Mucosa of descending colon (tissue), 3 donors: ENCODE measurements at places on chromosomes 5 and 9. TPM values are rescaled to one million over a fixed set of nuclear protein-coding genes. Genes with fewer than 3 reads are reported as not detected.

DNA sequence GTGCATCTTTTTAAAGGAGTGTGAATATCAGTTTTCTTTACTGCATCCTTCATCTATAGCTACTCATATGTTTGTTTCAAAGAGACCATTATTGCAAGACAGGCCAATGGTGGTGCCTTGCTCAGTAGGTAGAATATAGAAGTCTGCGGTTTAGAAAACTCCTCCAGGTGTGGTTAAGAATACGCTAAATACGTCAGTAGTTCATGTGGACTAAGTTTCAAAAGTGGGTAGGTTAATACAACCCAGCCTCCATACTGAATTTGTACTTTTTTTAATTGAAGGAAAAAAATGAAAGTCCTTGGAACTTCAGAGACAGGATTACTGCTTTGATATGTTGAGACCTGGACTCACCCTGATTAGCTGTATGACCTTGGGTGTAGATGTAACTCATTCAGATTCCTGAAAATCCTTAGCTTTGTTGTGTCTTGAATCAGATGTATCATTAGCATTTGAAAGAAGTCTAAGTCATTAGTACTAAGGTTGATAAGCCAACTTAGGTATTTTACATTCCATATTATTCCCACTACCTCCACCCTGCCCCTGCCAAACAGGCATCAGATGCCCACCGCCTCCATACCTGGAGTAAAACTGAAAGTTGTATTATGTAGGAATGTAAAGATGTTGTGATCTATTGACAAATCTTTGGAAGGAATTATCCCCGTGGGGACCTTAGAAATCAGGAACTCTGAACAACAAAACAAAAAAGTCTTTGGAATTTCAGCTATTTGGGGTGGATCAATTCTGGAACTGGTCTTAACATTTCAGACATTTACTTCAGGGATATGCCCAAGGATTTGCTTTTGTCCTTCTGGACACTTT is 6.1 kb downstream of the BASP1 start:
- DNase-seq, result no peak

DNA sequence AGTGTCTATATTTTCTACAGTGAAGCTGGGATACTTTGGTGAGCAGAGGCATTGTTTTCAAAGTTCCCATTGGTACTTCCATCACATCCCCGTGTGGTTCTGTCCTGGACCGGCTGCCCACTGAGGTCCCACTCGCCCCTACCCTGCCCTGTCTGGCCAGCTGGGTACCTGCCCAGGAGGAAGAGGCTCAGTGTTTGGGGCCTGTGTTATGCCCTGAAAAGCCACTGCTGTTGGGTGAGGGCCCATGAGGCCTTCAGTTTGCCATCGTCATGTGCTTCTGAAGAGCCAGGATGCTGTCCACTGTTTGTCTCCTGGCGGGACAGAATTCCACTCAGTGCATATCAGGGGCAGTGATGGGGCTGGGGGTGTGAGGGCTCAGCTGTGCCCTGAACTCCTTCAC is 2.6 kb upstream of the CEP72 start:
- no peak for DNase-seq

DNA sequence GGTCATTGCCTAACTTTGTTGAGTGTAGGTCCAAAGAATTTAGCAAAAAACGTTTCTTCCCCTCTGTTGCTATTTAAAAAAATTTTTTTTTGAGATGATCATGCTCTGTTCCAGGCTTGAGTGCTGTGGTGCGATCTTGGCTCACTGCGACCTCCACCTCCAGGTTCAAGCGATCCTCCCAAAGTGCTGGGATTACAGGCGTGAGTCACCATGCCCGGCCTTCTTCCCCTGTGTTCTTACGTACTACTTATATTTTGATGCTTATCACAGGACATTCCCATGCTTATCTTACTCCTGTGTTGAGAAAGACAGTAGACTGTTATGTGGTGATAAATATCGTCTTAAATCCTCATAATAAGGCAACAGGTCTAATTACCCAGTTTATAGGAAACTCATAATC is 2.5 kb downstream of the ACER2 start:
- no peak for DNase-seq

Gene SLC28A3
- 0.41 TPM for total RNA-seq

DNA sequence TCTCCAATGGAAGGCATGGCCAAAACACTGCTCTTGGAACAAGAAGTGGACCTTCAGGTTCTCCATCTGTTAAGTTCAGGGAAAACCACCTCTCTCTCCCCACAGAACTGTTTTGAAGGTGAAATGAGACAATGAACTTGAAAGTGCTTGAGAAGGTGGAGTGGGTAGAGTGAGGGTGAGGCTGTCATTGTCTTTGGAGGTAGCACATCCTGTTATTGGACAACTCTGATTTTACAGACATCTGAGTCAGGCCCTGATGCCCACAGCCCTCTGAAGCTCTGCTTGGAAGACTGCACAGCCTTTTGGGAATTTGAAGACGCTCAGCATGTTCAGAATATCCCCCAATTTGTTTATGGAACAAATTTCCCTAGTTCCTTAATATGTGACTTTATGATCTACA is 27.6 kb upstream of the TEX48 start:
- no peak for DNase-seq

- DNase-seq, result no peak
Measured at GRCh38 chr5:41636605-41637004, 126.2 kb upstream of the PLCXD3 start.

- no peak for DNase-seq
Measured at GRCh38 chr9:87077986-87078385, 130.7 kb upstream of the GAS1 start.

DNA sequence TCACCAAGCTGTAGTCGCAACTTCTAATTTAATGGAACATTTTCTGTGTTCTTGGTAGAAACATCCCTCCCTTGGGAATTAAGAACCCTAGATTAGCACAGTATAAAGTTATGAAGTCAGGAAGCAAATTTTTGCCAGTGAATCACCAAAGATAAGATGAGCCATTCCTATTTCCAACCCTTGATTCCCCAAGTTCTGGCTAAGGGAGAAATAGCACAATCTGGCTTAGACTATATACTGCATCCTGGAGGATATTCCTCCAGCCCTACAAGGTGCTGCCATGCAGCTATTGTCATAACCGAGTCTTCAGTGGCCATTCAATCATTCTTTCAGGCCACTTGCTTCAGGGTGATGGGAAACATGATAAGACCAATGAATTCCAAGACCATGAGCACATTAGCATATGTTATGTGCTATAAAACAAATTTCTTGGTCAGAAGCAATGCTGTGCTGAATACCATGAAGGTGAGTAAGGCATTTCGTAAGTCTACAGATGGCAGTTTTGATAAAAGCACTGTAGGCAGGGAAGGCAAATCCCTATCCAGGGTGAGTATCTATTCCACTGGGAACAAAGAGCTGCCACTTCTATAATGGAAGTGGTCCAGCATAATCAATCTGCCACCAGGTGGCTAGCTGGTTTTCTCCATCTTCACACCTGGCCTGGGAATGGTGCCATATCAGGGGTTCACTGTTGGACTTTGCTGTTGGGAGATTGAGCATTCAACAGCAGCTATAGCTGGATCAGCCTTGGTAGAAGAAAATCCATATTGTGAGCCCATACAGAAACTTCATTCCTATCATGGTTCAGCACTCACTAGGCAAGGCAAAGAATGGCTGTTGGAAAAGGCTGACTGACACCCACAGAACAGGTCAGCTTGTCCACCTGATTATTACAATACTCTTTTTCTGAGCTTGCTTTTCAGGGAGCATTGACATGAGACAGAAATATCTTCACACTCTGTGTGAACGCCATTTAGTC is 19.6 kb upstream of the ARL15 start:
- DNase-seq, result no peak

Gene MEIKIN
- not detected for total RNA-seq
